ENCODE measurements at places on chromosomes 1 and 21.

DNA sequence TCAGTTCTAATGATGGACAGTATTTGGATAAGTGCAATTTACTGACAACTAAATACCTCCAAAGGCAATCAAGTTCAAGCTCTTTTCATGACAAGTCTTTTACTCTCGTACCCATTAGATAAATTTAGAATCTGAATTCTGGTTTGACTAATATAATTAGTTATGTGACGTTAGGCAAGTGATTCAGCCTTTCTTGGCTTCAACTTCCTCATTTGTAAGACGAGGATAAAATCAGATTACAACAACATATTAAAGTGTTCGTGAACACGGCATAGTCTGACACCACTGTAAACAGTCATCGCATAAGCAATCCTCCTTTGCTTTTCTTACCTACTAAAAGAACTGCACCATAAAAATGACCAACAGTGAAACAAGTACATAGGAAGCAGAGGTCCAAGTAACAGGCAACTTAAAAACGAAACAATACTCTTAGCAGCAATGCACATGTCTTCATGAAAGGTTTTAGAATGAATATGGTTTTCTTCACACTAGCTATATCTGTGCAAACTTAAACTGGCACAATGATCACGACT, 25.7 kb downstream of the COA6 start:
- no peak for DNase-seq

DNA sequence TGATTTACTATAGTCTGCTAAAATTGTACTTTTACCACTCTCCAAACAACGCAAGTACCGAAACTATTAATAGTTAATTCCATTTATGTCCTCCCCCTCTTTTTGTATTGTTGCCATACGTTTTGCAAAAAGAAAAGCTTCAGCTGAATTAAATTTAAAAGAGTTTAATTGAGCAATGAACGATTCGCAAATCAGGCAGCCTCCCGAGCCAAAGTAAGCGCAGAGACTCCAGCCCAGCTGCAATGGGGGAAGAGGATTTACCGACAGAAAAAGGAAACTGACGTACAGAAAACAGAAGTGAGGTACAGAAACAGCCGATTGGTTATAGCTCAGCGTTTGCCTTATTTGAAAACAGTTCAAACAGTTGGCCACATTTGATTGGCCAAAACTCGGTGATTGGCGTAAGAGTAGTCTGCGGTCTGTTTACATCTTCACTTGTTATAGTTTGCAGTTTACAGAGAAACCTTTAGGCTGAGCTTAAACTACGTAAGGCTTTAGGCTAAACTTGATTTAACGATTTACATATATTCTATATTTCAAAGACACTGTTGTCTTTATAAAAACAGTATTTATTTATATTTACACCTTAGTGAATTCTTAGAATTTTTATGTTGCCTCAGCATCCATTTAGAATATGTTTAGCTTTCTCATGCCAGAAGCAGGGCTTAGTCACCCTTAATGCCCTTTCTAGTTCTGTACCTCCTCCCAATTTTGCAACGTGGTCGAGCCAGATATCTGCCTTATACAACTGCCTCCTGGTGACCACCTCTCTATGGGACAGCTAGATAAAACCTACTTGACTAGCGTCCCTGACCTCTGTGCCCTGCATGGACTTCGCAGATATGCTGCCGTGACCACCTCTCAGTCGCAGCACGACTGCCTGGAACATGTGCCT, 23.8 kb downstream of the CR1 start:
- no peak for DNase-seq

- DNase-seq: no peak
These were observed 1.3 kb downstream of the C1orf210 start for GRCh38 chr1:43284065-43284464.

- DNase-seq: no peak
These were observed 1.5 kb upstream of the TTC24 start for GRCh38 chr1:156578055-156578454.

DNA sequence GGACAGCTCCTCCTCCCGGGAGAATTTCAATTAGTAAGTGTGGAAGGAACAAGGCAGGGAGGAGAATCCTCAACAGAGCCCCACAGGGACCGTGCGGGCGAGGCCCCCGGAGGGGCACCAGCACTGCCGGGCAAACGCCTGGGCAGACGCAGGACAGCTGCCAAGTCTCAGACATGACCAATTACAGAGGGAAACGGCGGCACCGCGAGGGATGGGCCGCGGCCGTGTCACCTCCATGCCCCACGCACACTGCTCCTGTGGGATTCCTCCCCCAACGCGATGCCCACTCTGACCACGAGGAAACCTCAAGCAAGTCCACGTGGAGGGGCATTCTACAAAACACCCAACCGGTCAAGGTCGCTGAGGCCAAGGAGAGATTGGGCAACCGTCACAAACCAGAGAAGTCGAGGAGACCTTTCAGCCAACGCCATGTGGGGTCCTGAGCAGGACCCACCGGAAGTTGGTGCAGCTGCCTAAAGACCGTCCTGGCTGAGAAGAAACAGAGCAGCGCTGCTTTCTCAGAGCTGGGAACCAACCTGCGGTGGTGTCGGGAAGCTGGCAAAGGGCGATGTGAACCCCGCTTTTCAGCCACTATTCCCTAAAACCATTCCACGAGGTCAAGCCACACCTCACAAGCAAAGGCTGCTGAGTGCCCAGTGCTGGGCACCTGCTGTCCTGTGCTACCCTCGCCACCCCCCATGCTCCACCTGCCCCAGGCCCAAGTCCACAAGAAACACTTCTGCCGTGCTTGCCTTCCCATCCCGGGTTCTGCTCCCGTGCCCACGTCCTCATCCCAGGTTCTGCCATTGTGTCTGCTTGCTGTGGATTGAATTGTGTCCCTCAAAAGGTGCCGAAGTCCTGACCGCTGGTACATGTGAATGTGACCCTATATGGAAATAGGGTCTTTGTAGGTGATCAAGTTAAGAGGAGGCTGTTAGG, 1.4 kb upstream of the KRTAP10-4 start:
- no peak for DNase-seq

- DNase-seq: no peak
These were observed 94.1 kb downstream of the TGFBR3 start for GRCh38 chr1:91791691-91792488.

DNA sequence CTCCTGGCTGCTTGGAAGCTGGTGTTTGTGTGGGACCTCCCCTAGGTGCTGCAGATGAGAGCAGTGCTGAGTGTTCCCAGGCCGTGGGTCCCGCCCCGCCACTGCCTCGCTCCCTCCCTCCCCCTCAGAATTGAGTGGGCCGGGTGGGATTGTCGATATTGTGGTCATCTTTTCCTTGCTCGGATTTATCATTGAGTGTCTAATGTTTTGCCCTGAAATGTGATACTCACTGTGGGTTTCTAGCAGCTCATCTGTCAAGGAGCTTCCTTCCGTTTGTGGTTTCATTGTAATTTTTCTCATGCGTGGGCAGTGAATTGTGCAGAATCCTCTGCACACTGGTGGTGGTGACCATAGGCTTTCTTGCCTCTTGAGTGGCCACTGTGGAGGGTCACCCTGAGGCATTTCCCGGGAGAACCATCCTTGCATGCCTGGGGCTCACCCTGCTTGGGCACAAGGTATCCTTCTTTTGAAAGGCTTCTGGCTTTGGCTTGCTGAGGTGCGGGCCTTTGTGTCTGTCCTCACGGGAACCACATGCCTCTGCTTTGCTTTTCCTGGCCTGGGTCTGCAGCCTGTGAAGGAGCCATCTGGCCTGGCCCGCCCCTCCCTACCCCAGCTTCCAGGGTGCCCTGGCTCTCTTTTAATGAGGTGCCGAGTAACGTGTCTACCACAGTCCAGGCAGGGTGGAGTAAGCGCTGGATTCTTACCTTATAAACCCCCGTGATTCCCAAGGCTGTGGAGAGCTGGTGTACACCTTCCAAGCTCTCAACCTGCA, 25.6 kb downstream of the SLX9 start:
- DNase-seq: no peak

- DNase-seq: no peak
These were observed 384.3 kb downstream of the PTPRU start for GRCh38 chr1:29620631-29621030.

- no peak for DNase-seq
These were observed 97.4 kb upstream of the GFI1 start for GRCh38 chr1:92583821-92584760.

DNA sequence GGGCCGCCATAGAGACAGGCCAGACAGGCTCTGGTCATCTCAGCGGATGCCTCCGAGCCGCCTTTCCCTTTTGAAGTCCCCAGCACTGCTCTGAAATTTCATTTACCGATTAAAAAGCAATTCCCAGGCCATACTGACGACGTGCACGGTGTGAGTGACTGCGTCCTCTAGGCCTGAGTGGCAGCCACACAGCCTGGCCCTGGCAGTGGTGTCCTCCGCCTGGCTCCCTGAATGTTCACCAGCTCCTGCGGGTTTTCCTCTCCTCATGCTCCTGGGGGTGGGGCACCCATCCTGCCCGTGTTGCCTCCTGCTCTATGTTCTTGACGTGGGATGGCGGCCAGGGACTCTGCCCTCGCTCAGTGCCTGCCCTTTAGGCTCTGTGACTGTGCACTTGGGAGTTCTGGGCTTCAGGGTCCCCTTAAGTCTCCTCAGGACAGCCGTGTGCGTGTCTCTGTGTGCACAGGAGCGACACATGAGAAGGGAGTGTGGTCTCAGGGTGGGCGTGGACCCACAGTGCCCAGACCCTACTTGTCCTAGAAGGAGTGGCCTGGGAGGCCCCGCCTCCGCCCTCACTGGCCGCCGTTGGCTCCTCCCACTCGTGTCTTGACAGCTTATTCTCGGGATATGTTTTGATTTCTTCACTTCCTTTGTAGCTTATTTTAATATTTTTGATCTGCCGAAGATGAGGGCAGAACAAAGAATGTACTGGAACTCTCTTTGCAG, 3.6 kb downstream of the SKI start:
- no peak for DNase-seq

GRCh38 chr1:82392513-82392912, 591.8 kb downstream of the ADGRL2 start:
- DNase-seq: no peak

DNA sequence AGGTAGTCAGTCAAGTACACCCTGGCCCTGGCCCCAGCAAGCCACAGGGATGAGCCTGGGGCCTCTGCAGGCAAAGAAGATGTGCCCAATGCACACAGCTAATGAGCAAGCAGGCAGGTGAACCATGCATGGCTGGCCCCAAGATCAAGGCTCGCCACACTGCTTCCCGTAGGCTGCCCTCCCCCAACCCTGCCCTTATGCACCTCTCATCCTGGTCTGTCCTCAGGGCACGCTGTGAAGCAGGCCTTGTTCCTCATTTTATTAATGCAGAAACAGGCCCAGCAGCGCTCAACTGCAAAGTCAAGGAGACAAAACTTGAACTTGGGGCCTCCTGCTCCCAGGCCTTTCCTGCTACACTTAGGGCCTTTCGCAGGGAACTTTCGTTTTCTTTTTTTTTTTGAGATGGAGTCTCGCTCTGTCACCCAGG, 35.6 kb upstream of the ID3 start:
- DNase-seq: no peak

GRCh38 chr1:50701706-50702317, 258.3 kb downstream of the FAF1 start:
- no peak for DNase-seq

GRCh38 chr1:4118746-4119515, 218.9 kb upstream of the C1orf174 start:
- peak; percentile 16 for DNase-seq

DNA sequence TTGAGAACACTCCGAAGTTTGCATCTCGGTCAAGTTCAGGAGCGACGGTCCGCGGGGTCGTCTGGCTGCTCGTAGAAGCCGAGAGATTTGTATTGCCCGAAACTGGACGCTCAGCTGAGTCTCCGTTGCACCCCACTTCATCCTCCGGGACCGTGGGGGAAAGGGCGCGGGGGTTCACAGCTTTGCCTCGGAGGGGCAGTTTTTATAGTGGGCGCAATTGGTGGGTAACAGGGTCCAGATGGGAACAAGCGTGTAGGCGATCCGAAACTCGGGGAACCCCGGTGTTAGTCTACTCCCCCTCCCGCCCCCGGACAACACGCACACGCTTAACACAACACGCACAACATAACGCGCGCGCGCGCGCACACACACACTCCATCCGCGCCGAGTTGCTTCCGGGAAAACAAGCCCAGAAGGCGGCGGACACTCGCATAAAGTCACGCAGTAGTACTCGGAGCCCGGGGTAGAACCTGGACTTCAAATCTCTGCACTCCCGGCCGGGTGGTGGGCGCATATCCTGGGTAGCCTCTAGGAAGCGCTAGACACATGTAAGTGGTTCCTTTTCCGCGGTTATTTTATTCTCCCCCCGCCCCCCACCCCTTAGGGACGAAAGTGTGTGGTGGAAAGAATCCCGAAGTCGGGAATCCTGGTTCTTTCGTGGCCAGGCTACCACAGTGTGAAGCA, 1.1 kb upstream of the JUN start:
- DNase-seq: peak; percentile 80

DNA sequence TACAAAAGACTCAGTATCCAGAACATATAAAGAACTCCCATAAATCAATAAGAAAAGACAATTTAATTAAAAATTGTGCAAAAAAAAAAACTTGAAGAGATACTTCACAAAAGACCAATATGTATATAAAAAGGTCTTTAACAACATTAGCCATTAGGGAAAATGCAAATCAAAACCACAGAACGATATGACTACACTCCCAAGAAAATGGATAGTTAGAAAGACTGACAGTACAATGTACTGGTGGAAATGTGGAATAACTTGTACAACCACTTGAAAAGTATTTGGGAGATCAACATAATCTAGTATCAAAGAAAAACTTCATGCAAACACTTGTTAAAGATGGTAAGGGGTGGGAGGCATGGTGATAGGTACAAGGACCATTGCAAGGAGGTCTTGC, 3.9 kb upstream of the CLCA1 start:
- DNase-seq: no peak

- no peak for DNase-seq
These were observed 56.7 kb downstream of the KCNN3 start for GRCh38 chr1:154813300-154813816.

DNA sequence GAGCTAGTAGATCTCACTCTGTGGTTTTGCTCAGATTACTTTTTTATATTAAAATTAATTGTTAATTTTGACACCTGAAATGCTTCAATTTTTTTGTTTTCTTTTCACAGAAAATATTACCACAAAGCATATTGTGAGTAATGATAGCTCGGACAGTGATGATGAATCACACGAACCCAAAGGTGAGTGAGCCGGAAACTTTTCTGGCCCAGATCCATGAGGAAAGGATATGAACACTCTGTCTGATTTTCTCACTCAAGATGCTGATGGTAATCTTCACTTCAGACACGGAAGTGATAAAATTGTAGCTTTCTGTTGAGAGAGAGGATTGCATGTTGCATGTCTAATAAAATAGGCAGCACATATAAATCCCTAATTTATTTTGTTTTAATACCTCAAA, 121.8 kb downstream of the PLA2G4A start:
- peak; percentile 72 for DNase-seq

DNA sequence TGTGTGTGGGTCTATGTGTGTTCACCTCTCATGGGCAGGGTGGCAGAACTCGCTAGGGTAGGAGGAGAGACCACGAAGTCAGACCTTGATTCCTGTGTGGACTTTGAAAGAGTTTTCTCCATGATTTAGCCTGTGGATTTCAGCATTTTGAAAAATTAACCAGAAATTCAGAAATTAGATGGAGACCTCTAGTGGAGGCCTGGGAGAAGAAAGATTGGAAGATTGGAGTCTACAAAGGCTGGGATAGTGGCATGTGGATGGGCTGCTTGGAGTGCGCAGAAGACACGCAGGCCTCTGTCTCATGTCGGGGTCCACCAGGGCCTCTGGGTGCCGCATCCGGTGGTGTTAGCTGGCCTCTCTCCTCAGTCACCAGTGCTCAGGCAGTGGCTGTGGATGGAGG, 18.9 kb upstream of the IGSF5 start:
- no peak for DNase-seq
